AG10803 (cell line): ENCODE measurements at places on chromosomes 2 and 18.
A peak's percentile ranks its signal among the peaks of the same experiment; 100 is the strongest.

- DNase-seq: peak; percentile 1
These were observed 568.3 kb downstream of the LRRTM4 start for GRCh38 chr2:76953733-76954347.

GRCh38 chr2:171088057-171088834 is 72.4 kb downstream of the TLK1 start:
- DNase-seq: no peak

- DNase-seq: peak; percentile 75
These were observed 30.9 kb downstream of the MREG start for GRCh38 chr2:215982465-215982875.

- DNase-seq: no peak
These were observed 698.5 kb downstream of the NR4A2 start for GRCh38 chr2:155633887-155634570.

- no peak for DNase-seq
These were observed 70.2 kb downstream of the LRRC30 start for GRCh38 chr18:7301094-7301493.

DNA sequence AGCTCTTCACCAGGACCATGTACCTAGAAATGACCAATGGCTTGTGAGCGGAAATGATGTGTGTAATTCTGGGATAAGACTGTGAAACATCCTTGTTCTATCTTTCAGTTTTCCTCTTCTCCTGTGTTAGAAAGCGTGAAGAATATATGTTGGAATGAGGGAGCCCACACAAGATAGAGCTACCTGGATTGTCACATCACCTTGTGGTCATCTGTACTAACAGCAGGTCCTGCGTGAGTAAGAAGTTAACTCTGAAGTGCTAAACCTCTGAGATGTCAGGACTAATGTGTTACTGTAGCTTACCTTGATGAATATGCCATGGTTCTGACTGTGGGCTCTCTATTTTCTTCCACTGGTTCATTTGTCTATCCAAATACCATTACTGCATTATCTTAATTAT is 75.6 kb downstream of the FASTKD2 start:
- no peak for DNase-seq

- DNase-seq: no peak
These were observed 342.9 kb downstream of the LRATD1 start for GRCh38 chr2:14975381-14975780.

DNA sequence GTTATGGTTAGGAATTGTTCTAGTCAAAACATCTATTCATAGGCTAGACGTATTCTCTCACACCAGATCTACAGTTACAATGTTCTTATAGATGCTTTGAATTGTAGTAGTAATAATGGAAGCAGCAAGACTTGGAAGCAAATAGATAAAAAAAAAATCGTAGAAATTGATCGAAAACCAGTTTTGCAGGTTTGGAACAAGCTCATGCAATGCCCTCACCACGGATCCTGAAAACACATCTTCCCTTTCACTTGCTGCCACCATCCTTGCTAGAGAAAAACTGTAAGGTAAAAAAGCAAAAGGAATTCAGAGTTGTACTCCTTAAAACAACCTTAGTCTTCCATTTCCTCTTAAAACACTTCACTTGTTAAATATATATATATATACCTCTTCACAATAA is 4.4 kb downstream of the SULT1C4 start:
- no peak for DNase-seq

- no peak for DNase-seq
These were observed 2.8 kb downstream of the MFSD2B start for GRCh38 chr2:24012521-24013188.

DNA sequence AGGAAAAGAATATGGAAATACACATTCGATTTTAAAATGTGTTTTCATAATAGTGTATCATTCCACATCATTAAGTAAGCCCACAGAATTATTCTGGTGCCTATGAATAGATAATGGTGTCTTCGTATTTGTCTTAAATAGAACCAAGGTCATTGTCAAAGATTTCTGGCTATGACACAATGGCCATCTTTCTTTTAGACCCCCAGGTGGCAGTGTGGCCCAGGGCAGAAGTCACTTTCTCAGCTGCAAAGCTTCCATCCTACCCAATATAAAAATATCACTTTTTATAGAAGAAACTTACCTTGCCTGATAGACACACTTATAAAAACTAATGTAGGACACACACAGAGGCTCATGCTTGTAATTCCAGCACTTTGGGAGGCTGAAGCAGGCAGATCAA is 57.5 kb downstream of the ZRANB3 start:
- DNase-seq: peak; percentile 19

- peak; percentile 16 for DNase-seq
These were observed 112.9 kb downstream of the CSRNP3 start for GRCh38 chr2:165582409-165582808.

DNA sequence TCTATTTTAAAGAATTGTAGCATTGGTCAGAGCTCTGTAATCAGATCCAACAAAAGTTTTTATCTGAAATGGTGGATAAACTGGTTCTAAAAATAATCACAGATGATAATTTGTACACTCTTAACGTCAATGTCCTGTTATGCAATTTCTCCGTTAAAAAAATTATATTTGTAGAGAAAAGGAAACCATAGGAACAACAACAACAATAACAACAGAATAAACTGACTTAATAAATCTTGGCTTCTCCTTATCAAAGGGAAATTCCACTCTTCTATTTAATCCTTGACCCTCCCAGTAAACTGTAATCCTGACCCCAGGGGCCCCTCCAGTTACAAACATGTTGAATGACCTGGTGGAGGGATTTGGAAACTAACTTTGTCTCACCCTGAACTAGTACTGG is 78.6 kb upstream of the ZFP36L2 start:
- peak; percentile 51 for DNase-seq

DNA sequence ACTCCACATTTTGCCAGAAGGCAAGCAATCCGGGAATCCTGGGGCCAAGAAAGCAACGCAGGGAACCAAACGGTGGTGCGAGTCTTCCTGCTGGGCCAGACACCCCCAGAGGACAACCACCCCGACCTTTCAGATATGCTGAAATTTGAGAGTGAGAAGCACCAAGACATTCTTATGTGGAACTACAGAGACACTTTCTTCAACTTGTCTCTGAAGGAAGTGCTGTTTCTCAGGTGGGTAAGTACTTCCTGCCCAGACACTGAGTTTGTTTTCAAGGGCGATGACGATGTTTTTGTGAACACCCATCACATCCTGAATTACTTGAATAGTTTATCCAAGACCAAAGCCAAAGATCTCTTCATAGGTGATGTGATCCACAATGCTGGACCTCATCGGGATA is 26.8 kb downstream of the B3GNT2 start:
- no peak for DNase-seq

DNA sequence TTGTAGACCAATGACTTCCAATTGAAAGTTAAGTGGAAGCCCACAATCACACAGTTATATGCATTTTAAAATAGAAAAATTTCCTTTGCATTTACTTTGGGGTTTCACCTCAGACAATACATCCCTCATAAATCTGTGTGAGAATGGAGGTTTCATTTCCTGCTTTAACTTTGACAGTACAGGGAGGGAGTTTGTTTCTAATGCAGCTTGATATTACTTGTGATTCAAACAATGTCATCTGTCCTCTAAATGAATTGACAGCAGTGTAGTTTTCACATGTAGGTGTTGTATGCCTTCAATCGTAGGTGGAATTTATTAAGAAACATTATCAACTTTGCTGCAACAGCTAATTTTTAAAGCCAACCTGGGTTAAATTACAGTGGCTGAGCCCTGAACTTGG is 75.2 kb downstream of the TMEFF2 start:
- no peak for DNase-seq

DNA sequence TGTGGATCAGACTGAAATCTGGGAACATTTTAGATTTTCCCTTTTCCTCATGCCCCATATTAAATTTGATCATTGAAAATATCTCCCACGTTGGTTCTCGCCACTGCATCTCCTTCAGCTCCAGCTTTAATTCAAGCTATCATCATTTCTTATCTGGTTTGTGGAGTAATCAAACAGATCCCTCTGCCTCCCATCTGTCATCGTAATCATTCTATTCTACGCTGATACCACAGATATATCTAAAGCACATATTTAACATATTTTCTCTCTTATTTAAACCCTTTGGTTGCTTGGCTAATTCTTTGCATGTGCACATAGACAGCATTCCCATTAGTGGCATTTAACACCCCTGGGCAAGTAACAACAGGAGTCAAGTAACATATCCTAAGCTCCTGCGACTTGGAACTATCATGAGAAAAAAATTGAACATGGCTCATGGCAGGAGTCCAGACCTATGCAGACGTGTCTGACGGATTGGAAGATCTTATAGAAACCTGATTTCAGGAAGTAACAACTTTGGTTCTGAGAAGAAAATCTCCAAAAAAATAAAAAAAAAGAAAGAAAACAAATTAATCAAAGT is 158.8 kb upstream of the KYNU start:
- no peak for DNase-seq

GRCh38 chr18:55811925-55812324 is 223.9 kb upstream of the TCF4 start:
- DNase-seq: no peak
